Esophagus muscularis mucosa (tissue), 4 donors: ENCODE measurements at places on chromosomes 16 and 17. TPM values are rescaled to one million over a fixed set of nuclear protein-coding genes. Genes with fewer than 3 reads are reported as not detected.

- peak overlapping the region; percentile 85 for H3K27ac ChIP-seq
- no peak overlapping the region for H3K4me3 ChIP-seq
- no peak for DNase-seq
- H3K4me1 ChIP-seq = peaks cover 33% of the 10 kb centered on the region
These were observed 10.5 kb downstream of the MMP28 start for GRCh38 chr17:35784895-35785294.

CRISPLD2 gene
- total RNA-seq = 568 TPM

SLC13A2 gene
- not detected for total RNA-seq

DNA sequence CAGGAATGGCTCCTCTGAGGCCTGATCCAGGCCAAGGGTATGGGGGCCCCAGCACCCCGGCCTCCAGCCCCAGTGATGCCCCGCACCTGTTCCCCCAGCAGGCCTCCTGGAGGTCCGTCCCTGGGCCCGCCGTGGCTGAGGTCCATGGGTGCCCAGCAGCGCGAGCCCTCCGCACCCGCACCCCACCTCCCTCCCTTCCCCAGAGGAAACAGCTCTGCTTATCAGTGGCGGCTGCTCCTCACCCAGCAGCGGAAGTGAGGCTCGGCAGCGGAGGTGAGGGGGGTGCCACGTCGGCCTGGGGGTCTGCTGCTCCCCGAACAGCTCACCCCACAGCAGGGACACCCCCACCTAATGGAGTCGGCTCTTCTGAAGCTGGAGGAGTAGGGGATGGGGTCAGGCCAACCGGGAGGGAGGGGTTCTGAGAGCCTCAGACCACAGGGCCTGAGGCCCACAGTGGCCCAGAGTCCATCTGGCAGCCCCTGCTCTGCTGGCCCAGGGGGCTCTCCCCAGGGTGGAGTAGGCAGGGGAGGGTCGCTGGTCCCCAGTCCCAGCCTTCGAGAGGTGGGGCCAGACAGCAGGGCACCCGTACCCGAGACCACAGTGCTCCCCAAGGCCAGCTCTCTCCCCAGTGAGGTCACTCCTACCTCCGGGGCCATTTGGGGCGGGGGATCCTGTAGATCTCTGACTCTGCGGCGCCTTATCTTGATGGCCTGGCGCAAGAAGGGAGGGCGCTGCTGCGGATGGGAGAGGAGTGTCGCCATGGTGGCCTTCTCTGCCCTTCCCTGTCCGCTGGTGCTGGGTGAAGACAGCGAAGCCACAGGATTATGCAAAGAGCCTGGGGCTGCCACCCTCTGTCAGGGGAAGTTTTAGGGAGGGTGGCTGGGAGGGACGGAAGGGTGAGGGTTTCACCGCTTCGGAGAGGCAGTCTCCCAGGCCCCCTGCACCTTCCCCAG, at the start of gene UNC13D:
UNC13D (minus strand) TSS at position 828 of the 953 bp plus-strand sequence; CDS start at position 761, 67 bp downstream.
- H3K27me3 ChIP-seq = no peaks in the 10 kb centered on the region
- peaks cover 50% of the 10 kb centered on the region for H3K4me1 ChIP-seq

DNA sequence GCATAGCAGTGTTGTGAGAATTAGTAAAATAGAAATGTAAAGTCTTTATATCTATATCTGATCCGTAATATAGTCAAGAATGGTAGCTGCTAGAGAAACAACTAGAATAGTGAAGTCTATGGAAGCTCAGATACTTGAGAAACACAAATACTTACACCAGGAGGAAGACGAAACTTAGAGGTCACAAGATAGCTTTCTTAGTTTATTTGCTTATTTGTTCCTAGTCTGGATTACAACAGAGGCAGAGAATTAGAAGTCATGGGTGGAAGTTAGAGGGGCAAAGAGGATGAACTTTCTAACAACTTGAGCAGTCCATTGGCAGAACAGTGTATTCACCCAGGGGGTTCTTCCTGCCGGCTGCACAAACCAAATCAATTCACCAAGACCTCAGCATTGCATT, 13.9 kb downstream of the GNGT2 start:
- no peaks in the 10 kb centered on the region for H3K27me3 ChIP-seq
- no peak overlapping the region for H3K27ac ChIP-seq
- peaks cover 14% of the 10 kb centered on the region for H3K4me1 ChIP-seq
- H3K36me3 ChIP-seq = no peaks in the 10 kb centered on the region
- no peak overlapping the region for H3K4me3 ChIP-seq

GRCh38 chr16:23141959-23142740, 7.1 kb downstream of the USP31 start:
- no peaks in the 10 kb centered on the region for H3K36me3 ChIP-seq
- peaks cover 87% of the 10 kb centered on the region for H3K4me1 ChIP-seq
- H3K27me3 ChIP-seq = no peaks in the 10 kb centered on the region
- peak overlapping the region; percentile 74 for H3K27ac ChIP-seq

- no peaks in the 10 kb centered on the region for H3K27me3 ChIP-seq
- H3K4me3 ChIP-seq = no peak overlapping the region
- H3K4me1 ChIP-seq = peaks cover 54% of the 10 kb centered on the region
- DNase-seq = no peak
- no peak overlapping the region for H3K27ac ChIP-seq
These were observed 12.6 kb downstream of the MAP2K3 start for GRCh38 chr17:21297026-21297520.

DNA sequence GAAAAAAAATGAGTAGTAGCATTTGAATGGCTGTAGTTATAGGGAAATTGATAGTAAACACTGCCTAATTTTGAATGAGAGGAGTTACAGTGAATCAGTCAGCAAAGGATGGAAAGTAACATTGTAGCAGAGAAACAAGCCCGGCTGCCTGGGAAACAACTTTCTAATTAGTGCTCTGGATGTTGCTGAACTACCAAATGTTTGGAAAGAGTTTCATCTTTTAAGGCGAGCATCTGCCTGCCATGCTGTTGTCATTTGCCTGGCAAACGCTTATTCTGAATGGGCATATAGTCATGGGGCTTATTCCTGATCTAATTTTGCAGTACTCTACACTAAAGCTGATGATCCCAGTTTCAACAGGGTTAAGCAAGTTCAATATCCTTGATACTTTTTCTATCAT, 138.6 kb downstream of the CDH11 start:
- H3K27me3 ChIP-seq = no peaks in the 10 kb centered on the region
- no peaks in the 10 kb centered on the region for H3K4me1 ChIP-seq
- H3K4me3 ChIP-seq = no peak overlapping the region
- no peak for DNase-seq

TP53TG3C gene
- total RNA-seq = not detected

PTGES3L gene
- 14.7 TPM for total RNA-seq

- no peak overlapping the region for H3K4me3 ChIP-seq
- no peak overlapping the region for H3K27ac ChIP-seq
- no peaks in the 10 kb centered on the region for H3K27me3 ChIP-seq
These were observed 32.6 kb downstream of the LMF1 start for GRCh38 chr16:938136-938535.

DNA sequence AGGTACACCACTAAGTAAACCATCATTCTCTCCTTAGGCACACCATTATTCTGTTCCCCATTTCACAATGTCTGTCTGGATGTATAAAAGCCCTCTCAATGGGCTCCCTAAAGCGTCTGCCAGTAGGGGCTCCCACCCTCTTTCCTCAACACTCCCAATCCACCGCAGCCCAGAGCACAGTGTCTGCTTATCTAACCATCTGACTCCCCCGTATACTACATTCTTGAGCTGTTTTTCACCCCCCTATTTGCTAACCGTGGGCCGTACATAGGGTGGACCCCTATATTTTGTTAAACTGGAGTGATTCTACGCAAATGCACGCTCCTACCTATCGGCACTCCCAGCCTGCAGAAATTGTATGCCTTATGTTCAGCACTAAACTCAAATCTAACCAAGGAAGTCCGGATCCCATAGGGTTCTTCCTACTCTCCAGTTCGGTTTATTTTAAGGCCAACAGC, 685 bp upstream of the PSMD3 start:
- H3K27ac ChIP-seq = peak overlapping the region; percentile 96
- no peak for DNase-seq
- peaks cover 8% of the 10 kb centered on the region for H3K36me3 ChIP-seq
- peaks cover 38% of the 10 kb centered on the region for H3K4me1 ChIP-seq
- H3K27me3 ChIP-seq = no peaks in the 10 kb centered on the region

SLC35G6 gene
- not detected for total RNA-seq

LGALS9 gene
- total RNA-seq = 27.8 TPM

DNA sequence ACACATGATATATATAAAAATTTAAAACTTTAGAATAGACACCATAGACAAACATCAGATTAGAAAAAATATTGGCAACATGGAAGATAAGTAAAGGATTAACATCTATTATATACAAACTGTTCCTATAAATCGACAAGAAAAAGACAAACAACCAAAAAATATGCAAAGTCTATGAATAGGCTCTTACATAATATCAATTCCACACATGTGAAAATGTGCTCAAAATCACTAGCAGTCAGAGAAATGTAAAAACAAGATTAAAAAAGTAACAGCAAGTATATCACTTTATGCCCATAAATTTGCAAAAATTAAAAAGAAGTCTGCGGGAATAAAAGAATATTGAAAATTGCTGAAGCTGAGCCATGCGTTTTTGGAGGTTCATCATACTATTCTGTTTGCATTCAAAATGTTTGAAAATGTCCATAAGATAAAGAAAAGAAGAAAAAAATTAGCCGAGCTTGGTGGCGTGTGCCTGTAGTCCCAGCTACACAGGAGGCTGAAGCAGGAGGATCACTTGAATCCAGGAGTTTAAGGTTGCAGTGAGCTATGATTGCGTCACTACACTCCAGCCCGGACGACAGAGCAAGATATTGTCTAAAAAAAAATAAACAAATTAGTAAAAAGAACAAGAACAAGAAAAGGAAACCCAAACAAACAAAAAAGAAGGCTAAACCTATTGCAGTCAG, 11.2 kb upstream of the ERN2 start:
- no peak for DNase-seq
- H3K27ac ChIP-seq = no peak overlapping the region
- no peaks in the 10 kb centered on the region for H3K4me1 ChIP-seq
- H3K27me3 ChIP-seq = no peaks in the 10 kb centered on the region

DNA sequence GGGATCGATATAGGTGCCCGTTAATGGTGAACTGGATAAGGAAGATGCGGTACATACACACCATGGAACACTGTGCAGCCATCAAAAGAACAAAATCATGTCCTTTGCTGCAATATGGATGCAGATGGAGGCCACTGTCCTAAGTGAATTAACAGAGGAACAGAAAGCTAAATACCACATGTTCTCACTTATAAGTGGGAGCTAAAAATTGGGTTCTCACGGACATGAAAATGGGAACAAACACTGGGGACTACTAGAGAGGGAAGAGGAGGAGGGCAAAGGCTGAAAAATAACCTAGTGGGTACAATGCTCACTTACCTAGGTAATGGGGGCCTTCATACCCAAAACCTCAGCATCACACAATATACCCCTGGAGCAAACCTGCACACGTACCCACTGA, 302.6 kb downstream of the XYLT1 start:
- H3K27me3 ChIP-seq = no peaks in the 10 kb centered on the region
- no peak overlapping the region for H3K4me3 ChIP-seq
- no peak for DNase-seq
- H3K4me1 ChIP-seq = no peaks in the 10 kb centered on the region
- H3K36me3 ChIP-seq = no peaks in the 10 kb centered on the region
- no peak overlapping the region for H3K27ac ChIP-seq

ZSCAN10 gene
- total RNA-seq = not detected

GRCh38 chr16:48497932-48498768, 111.8 kb downstream of the N4BP1 start:
- peaks cover 36% of the 10 kb centered on the region for H3K4me1 ChIP-seq
- H3K36me3 ChIP-seq = no peaks in the 10 kb centered on the region
- DNase-seq = peak; percentile 89
- H3K27me3 ChIP-seq = no peaks in the 10 kb centered on the region
- H3K27ac ChIP-seq = no peak overlapping the region

DNA sequence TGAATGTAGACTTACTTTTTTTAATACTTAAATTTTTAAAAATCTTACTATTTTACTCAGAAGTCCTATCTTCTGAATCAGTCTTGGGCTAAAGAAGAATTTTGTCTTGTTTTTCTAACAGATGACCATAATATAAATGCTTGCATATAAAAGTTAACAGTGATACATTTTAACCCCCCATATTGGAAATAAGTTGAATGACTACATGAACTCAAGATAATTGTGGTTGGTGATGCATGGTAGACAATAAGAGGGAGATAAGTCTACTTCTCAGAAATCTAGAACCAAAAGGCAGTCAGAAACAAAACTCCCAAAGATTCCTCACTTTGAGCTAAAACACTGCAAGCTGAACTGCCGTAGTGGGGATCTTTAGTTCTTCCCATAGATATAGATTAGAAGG, 868.4 kb upstream of the SOX9 start:
- no peaks in the 10 kb centered on the region for H3K27me3 ChIP-seq
- DNase-seq = no peak
- H3K4me3 ChIP-seq = no peak overlapping the region
- H3K27ac ChIP-seq = no peak overlapping the region

- no peak overlapping the region for H3K4me3 ChIP-seq
- H3K4me1 ChIP-seq = no peaks in the 10 kb centered on the region
- peak; percentile 94 for DNase-seq
- H3K36me3 ChIP-seq = no peaks in the 10 kb centered on the region
- no peaks in the 10 kb centered on the region for H3K27me3 ChIP-seq
- no peak overlapping the region for H3K27ac ChIP-seq
These were observed 2.8 kb upstream of the SMIM36 start for GRCh38 chr17:55513885-55514590.

DNA sequence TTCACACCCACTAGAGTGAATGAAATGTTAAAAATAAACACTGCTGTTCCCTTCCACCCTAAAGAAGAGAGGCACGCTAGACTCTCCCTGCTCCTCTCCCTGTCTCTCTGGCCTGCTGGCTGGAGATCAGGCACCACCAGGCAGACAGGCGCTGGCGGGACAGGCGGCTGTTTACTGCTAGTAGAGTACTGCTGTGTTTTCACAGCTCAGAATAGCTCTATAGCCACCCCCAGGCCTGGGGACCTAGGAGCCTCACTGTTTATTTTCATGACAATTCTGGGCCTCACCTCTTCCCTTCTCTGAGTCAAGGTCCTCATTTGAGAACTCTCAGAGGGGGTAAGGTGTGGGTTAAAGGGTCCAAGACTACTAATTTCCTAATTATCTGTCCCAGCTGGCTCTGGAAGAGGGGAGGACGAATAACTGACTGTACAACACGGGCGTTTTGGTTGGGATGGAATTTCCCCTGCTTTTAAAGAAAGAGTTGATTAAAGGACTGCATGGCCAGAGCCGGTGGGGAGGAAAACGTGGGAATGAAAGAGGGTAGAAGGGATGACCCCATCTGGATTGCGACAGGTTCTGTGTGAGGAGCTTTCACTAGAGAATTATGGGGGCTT, 9.0 kb upstream of the G6PC1 start:
- DNase-seq = peak; percentile 94
- no peaks in the 10 kb centered on the region for H3K27me3 ChIP-seq
- peak overlapping the region; percentile 79 for H3K27ac ChIP-seq
- H3K36me3 ChIP-seq = no peaks in the 10 kb centered on the region
- peaks cover 55% of the 10 kb centered on the region for H3K4me1 ChIP-seq

UBE2G1 gene
- total RNA-seq = 84.3 TPM

DNA sequence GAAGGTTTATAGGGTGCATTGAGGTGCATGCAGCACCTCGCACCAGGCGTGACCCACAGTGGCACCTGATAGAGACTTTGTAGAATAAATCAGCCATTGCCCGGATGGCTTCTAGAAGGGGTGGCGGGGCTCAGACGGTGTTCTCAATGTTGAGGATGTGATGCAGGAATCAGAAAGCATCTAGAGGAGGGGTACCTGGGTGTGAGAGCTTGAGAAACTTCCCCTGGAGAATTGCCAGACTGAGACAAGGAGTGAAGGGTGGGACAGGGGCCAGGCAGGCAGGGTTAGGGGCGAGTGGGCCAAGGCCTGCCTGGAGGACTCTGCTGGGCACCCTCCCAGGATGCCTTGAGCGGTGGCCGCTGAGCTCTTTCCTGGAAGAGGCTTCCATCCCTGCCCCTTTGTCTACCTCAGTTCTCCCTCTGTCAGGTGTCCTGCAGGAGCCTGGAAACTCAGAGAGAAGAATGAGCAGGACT, 9.3 kb upstream of the ADGRG1 start:
- no peaks in the 10 kb centered on the region for H3K36me3 ChIP-seq
- no peak overlapping the region for H3K27ac ChIP-seq
- H3K4me1 ChIP-seq = peaks cover 13% of the 10 kb centered on the region
